ENCODE measurements at places on chromosomes 2 and 18. TPM values are rescaled to one million over a fixed set of nuclear protein-coding genes. Genes with fewer than 3 reads are reported as not detected.

GRCh38 chr18:76367168-76368125 is 127.6 kb downstream of the ZNF516 start:
- peaks cover 11% of the 10 kb centered on the region for H3K36me3 ChIP-seq
- no peak overlapping the region for H3K27ac ChIP-seq
- peaks cover 20% of the 10 kb centered on the region for H3K4me1 ChIP-seq
- H3K27me3 ChIP-seq: peaks cover 3% of the 10 kb centered on the region
- no peak for DNase-seq
- no peak overlapping the region for H3K4me3 ChIP-seq

- no peak for DNase-seq
- H3K27me3 ChIP-seq: no peaks in the 10 kb centered on the region
- H3K36me3 ChIP-seq: no peaks in the 10 kb centered on the region
- H3K27ac ChIP-seq: peak overlapping the region; percentile 48
Observed at GRCh38 chr2:16625201-16625729, 40.4 kb downstream of the CYRIA start.

- no peaks in the 10 kb centered on the region for H3K36me3 ChIP-seq
- DNase-seq: no peak
- H3K27me3 ChIP-seq: no peaks in the 10 kb centered on the region
Observed at GRCh38 chr18:59861963-59862819, 37.6 kb upstream of the PMAIP1 start.

DNA sequence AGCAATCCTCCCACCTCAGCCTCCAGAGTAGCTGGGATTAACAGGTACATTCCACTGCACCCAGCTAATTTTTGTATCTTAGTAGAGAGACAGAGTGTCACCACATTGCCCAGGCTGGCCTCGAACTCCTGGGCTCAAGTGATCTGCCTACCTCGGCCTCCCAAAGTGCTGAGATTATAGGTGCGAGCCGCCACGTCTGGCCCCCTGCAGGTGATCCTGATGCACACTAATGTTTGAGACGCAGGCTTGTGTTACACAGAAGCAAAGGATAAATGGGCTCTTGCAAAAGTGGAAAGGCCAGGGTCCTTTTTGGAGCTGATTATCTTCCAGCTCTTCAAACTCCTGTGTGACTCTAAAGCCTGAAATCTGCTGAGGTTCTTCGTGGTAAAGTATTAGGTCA is 84.2 kb downstream of the TGFA start:
- no peak overlapping the region for H3K4me3 ChIP-seq
- DNase-seq: no peak
- H3K27ac ChIP-seq: no peak overlapping the region
- H3K27me3 ChIP-seq: no peaks in the 10 kb centered on the region
- no peaks in the 10 kb centered on the region for H3K36me3 ChIP-seq

DNA sequence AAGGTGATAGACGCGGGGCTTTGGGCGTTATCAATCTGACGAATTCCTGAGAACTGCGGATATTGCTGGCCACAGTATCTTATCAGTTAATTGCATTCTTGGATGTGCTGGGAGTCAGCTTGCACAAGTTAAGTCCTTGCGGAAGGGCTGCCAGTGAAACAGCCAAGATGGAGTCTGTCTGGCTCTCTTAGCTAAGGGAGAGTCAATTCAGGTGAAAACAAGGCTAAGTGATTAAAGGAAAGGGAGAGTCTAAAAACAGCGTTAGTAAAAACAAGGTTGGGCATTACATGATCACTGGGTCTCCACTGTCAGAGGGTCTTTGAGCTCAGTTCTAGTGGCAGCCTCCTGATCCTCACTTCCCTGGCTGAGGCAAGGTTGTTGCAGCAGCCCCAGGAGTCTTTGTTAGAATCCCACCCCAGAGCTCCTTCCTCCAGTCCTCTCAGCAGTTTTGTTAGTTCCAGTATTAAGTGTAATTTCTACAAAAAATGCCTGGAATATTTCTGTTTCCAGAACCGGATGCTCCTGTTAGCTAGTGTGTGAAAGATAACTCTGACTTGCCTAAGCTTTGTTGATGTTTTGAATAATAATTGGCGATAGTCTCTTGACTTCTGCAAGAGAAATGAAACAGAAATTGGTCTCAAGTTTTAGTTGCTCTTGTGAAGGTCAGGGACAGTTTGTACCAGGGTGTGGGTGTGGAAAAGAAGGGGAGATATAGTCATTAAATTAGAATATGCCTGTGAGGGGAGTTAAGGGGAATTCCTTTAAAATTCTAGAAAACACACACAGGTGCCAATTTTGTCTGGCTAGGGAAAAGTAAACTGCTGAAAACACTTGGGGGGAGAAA is 10.6 kb downstream of the CFLAR start:
- H3K4me1 ChIP-seq: peaks cover 76% of the 10 kb centered on the region
- DNase-seq: peak; percentile 47
- no peaks in the 10 kb centered on the region for H3K27me3 ChIP-seq
- peaks cover 67% of the 10 kb centered on the region for H3K36me3 ChIP-seq
- peak overlapping the region; percentile 93 for H3K27ac ChIP-seq
- H3K4me3 ChIP-seq: peak overlapping the region; percentile 98

GRCh38 chr18:70028734-70029133 is 81.1 kb upstream of the CD226 start:
- peaks cover 32% of the 10 kb centered on the region for H3K36me3 ChIP-seq
- DNase-seq: no peak
- H3K27ac ChIP-seq: no peak overlapping the region
- H3K27me3 ChIP-seq: no peaks in the 10 kb centered on the region

DNA sequence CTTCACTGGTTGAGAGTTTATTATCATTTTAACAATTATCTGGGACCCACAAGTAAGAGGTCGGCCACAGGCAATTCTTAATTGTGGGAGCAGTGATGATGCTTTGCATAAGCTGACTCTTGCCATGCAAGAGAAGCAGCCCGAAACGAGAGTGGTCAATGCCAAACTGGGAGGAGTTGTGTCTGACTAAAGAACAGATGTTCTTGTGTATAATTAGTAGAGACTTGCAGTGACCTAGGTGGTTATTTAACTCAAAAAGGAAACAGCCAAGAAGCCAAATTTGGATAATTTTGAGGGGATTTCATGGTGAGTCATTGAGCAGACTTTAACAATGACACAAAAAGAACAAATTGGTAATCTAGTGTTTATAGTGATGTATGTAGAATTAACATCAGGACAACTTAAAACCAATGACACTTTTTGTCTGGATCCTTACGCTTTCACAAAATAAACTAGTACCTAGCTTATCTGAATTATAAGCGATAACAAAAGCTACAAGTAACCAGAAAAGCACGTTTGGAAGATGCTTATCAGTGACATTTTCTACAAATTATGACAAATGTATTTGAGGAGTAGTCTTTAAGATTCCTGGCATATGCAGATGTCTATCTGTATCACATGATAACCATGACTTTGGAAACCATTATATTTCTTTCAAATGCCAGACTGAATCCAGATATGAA is 184.7 kb upstream of the DLGAP1 start:
- no peak for DNase-seq
- no peak overlapping the region for H3K4me3 ChIP-seq
- H3K36me3 ChIP-seq: no peaks in the 10 kb centered on the region
- no peaks in the 10 kb centered on the region for H3K4me1 ChIP-seq
- no peaks in the 10 kb centered on the region for H3K27me3 ChIP-seq
- H3K27ac ChIP-seq: no peak overlapping the region

DNA sequence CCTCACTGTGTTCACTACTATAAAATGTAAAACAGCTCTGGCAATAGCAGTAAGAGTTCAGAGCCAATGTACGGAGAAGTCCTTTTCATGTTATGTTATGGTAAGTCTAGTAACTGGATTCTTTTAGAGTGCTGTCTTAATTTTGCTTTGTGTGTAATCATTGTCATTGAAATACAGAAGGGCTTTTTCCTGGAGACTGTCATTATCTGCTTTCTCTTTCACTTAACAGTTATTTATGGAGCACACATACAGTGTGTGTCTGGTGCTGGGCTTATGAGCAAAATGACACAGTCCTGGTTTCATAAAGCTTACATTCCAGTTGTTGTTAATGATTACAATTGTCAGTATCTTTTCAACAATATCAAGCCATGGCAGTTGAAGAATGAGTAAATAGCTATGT is 95.5 kb downstream of the CCDC102B start:
- no peaks in the 10 kb centered on the region for H3K36me3 ChIP-seq
- no peaks in the 10 kb centered on the region for H3K27me3 ChIP-seq
- no peak for DNase-seq
- no peak overlapping the region for H3K27ac ChIP-seq
- H3K4me1 ChIP-seq: no peaks in the 10 kb centered on the region
- no peak overlapping the region for H3K4me3 ChIP-seq

DNA sequence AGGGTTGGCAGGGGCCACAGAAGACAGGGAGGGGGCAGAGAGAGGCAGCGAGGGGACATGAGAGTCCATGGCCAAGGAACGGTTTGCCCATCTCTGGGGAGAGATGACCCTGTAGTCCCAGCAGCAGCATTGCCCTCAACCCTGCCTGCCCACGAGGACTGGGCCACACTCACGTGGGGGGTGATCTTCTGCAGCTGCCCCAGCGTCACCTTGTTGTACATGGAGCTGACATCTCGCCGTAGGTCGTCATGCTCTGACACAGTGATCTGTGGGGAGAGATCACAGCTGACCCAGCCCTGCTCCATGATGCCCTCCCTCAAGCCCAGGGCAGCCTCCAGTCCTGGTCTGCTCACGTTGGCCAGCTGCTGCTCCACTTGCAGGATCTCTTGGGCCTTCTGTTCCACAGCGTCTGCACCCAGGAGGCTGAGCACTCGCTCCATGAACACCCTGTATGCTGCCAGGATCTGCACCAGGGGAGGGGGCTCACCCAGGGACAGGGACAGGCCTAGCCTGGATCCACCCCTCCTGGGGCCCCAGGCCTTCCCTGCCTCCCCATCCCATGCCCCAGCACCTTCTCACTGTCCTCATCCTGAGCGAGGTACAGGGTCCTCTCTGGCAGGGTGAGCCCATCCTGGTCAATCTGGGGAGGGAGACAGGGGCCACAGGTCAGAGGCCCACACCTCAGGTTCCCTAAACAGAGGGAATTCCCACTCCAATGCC is 2.8 kb downstream of the ECEL1 start:
- H3K27me3 ChIP-seq: peaks cover 29% of the 10 kb centered on the region
- no peak for DNase-seq
- H3K4me3 ChIP-seq: no peak overlapping the region

- no peaks in the 10 kb centered on the region for H3K27me3 ChIP-seq
- no peaks in the 10 kb centered on the region for H3K36me3 ChIP-seq
- H3K4me3 ChIP-seq: no peak overlapping the region
- peaks cover 3% of the 10 kb centered on the region for H3K4me1 ChIP-seq
- no peak for DNase-seq
Observed at GRCh38 chr2:156907806-156908205, 349.7 kb upstream of the GALNT5 start.

GRCh38 chr2:164898475-164898874 is 56.9 kb downstream of the SLC38A11 start:
- H3K4me1 ChIP-seq: peaks cover 6% of the 10 kb centered on the region
- H3K27me3 ChIP-seq: no peaks in the 10 kb centered on the region

- DNase-seq: no peak
- H3K4me1 ChIP-seq: peaks cover 3% of the 10 kb centered on the region
- H3K4me3 ChIP-seq: no peak overlapping the region
- peaks cover 2% of the 10 kb centered on the region for H3K27me3 ChIP-seq
- H3K36me3 ChIP-seq: no peaks in the 10 kb centered on the region
Observed at GRCh38 chr2:41706286-41706685, 341.5 kb upstream of the PKDCC start.

DNA sequence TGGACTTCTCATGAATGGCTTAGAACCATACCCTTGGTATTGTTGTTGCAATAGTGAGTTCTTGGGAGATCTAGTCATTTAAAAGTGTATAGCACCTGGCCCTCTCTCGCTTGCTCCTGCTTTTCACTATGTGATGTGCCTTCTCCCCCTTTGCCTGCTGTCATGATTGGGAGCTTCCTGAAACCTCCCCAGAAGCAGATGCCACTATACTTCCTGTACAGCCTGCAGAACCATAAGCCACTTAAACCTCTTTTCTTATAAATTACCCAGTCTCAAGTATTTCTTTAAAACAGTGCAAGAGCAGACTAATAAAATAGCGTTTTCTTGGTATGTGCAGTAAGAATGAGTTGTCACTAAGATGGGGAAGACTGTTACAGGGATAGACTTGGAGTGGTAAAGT is 31.6 kb downstream of the BAZ2B start:
- no peaks in the 10 kb centered on the region for H3K4me1 ChIP-seq
- no peak overlapping the region for H3K4me3 ChIP-seq
- H3K27me3 ChIP-seq: no peaks in the 10 kb centered on the region
- DNase-seq: no peak
- H3K27ac ChIP-seq: no peak overlapping the region
- peaks cover 4% of the 10 kb centered on the region for H3K36me3 ChIP-seq

CD8B gene
- total RNA-seq: 2.1 TPM

MAP2 gene
- 0.34 TPM for total RNA-seq

GPR45 gene
- not detected for total RNA-seq

ING5 gene
- total RNA-seq: 38.4 TPM

All from activated CD4-positive, alpha-beta T cell treated with anti-CD3 and anti-CD28 coated beads for 36 hours (primary cell).